Activated CD4-positive, CD25-positive, alpha-beta regulatory T cell treated with anti-CD3 and anti-CD28 coated beads, Interleukin-2, amount 50 U/mL, for 16 hours (primary cell): ENCODE measurements at places on chromosomes 3 and 15.

DNA sequence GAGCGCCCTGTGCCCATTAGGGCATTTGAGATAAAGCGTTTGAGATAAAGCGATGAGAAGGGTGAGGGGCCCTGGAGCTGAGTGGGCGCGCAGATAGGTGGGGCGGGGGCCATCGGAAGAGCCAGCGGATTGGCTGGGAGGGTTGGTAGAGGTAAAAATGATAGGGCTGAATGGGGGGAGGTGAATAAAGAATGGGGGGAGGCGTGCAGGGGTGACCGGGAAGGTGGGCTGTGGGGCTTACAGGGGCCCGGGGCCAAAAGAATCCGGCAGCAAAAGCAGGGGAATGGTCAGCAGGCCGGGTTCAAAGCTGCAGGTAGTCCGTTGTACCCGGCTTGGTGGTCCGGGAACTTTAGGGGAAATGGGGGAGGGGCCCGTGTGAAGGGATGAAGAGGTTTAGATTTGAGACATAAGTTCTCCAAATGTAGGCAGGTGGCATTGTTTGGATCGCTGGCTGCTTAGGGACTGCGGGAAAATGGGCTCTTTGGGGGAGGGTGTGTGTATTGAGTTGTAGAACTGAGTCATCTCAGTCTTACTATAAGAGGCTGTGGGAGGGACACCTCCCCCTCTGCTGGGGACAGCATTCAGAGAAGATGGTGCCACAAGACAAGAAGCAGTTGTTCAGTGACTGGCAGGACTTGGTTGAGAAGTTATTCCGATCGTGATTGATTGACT lies 610 bp downstream of the ARID3B start:
- DNase-seq = peak; percentile 52

DNA sequence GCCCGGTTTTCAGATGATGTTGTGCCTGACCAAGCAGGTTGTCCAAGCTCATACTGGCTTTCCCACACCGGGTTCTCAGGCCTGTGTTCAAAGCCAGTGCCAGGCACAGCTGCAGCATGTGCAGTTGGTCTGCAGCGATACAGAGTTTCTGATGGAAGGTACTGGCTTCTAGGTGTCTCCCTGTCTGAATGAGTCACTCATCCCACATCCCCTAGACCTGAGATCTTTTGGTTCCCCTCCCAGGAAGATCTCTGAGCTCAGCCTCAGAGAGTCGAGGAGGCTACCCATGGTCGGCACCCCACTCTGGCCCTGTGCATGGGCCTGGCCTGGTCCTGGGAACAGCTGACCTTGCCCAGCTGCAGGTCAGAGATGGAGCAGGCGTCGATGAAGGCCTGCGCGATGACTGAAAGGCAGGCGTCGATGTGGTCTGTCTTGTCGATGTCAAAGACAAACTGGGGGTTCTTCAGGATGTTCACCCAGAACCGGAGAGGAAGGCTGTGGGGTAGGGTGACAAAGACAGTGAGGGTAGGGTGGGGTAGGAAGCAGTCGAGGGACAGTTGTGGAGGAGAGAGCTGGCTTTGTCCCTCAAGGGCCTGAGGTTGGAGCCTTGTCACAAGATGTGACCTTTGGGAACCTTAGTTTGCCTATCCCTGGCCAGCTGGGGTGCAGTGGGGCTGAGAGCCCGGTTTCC lies 15.3 kb downstream of the H1-8 start:
- DNase-seq = no peak

GRCh38 chr3:183911763-183912506 lies 27.3 kb upstream of the PARL start:
- DNase-seq = no peak

DNA sequence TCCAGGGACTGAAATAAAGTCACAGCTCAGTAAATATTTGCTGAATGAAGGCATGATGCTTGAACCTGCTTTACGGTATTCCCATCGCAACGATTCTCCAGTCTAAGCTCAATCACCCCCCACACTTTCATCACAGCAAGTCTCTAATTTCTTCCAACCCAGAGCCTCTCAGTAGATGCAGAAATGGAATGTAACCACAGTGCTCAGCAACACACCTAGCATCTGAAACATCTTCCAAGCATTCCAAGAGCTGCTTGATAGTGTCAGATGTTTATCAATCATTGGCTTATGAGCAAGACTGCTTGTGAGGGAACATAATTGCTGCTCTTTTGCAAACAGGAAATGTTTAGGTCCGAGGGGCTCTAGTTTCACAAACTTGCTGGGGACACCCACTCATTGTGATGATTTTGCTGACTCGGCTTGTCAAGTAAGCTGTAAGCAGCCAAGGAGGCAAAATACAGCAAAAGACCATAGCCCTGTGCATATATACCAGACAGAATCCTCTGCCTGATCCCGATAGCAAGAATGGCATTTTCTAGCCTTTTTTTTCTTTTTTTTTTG lies 751.2 kb downstream of the NR2F2 start:
- no peak for DNase-seq

DNA sequence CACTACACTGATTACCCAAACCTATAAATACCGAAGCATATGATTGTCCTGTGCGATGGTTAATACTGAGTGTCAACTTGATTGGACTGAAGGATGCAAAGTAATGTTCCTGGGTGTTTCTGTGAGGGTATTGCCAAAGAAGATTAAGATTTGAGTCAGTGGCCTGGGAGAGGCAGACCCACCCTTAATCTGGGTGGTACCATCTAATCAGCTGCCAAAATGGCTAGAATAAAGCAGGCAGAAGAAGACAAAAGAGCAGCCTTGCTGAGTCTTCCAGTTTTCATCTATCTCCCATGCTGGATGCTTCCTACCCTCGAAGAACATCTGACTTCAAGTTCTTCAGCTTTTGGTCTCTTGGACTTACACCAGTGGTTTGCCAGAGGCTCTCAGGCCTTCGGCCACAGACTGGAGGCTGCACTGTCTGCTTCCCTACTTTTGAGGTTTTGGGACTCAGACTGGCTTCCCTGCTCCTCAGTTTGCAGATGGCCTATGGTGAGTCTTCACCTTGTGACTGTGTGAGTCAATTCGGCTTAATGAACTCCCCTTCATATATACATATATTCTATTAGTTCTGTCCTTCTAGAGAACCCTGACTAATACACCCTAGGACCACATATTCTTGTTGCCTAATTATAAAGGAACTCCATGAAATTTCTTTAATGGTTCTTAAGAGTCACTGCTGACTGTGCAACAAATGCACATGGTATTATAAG lies 31.7 kb downstream of the CSNK1G1 start:
- no peak for DNase-seq

- no peak for DNase-seq
Measured at GRCh38 chr3:43733459-43734384, 43.0 kb downstream of the ABHD5 start.
